ENCODE measurements at places on chromosomes 5 and 9. TPM values are rescaled to one million over a fixed set of nuclear protein-coding genes. Genes with fewer than 3 reads are reported as not detected.

Gene CNTNAP3
- total RNA-seq = 2.7 TPM

GRCh38 chr5:50763351-50763750 is 96.9 kb downstream of the PARP8 start:
- no peak for DNase-seq

DNA sequence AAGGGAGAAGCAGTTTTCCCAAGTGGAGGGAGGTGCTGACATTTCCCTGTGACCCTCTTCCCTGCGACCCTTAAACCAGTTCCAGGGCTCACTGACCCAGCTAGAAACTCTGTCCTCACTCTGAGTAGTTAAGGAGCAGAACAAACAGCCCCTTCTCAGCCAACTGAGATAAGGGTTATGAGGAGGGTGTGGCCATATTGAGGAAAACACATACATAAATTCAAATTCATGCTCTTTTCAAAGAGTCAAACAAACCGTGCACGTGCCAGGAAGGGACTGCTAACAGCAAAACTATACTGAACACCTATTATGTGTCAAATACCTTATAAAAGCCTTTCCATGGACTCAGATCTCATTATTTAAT is 4.9 kb upstream of the AKNA start:
- DNase-seq = no peak

DNA sequence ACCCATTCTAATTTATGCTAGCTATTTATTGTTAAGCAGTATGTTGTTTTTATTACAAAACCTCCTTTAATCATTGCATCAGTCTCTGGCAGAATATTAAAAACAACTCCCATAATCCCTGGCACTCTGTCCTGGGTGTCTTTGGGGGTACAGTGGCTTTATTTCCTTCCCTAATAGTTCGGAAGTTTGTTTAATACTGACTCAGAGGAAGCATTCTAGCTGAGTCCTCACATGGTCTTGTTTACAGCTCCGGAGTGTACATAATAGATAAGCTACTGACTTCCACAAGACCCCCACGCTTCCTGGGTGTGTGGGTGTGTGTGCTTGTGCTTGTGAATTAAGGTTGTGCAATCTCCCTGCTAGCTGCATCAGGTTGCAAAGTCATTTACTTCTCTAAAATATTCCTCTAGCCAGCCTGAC is 149.8 kb upstream of the CDKN2B start:
- peak; percentile 81 for DNase-seq

GRCh38 chr9:88660611-88661010 is 125.6 kb downstream of the NXNL2 start:
- no peak for DNase-seq

DNA sequence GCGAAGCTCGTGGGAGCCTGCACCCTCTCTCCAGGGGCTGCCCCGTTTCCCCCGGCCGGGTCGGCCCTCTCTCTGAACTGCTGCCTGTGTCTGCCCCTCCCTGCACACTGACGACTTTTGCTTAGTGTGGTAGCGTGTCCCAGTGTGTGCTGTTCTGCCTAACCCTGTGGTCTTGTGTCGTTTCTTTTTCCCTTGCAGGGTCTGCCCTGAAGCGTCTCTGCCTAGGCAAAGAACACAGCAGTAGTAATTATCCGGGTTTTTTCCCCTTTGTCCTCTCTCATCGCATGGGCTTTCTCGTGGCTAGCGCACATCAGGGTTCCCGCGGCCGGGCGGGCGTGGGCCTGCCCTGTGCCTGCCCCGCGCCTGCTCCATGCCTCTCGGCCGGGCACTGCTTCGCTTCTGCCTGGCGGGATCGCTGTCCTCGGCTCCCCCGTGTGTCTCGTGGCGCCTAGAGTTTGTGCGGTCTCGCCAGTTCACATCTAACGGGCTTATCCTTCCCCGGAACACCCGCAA is 122.7 kb downstream of the WNK2 start:
- no peak for DNase-seq

Gene HAPLN1
- total RNA-seq = 45.0 TPM

DNA sequence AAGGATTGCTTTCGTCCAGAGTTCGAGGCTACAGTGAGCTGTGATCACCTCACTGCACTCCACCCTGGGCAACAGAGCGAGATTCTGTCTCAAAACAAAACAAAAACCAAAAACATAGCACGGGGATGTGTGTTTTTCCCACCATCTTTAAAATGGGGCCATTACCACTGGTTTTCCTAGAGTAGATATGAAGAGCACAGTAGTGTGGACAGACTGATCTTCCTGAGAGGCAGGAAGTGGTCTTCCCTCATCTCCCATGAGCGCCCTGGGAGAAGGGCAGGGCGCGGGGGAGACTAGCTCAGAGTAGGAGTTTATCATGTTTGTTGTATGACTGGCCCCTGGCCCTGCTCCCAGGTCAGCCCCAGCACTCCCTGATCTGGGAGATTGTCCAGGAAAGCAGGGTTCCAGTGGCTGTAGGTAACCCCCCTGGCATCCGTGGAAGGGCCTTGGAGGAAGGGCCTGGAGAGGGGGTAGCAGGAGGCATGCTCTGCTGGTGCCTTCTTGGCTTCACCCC is 2.3 kb downstream of the SUSD3 start:
- DNase-seq = peak; percentile 43

DNA sequence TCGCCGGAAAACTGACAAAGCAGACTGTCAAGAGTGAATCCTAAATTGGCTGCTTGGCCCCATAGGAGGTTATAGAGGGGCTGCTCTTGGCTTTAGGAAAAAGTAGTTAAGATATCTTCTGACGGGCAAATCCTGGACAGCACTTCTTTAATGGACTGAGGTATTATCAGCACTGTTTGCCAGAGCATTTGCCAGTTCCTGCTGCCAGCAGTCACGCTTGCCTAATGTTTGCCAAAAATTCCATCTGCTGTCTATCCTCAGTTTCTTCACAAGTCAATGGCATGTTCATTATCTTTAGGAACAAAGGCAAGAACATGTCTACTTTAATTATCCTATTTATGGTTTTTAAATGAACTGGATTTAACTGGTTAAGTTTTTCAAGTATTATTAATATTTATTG is 25.8 kb upstream of the SREK1 start:
- DNase-seq = no peak

DNA sequence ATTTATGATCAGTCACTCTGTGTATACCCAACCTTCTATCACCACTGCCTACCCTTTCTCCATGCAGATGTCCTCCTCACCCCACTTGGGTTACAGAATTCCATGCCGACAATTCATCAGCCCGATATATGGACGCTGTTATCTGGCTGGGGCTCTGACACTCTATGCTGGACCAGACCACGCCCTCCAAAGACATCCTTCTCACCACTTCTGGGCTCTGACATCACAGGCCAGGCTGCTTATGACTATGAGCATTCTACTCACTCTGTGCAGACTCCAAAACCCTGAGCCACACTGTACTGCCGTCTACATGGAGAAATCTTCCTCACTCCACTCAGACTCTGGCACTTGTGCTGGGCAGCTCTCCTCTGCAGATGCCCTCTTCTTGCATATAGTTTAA is 7.6 kb upstream of the AK3 start:
- DNase-seq = no peak

Gene ZNF462
- 98.4 TPM for total RNA-seq

Gene PTTG1
- total RNA-seq = 12.7 TPM

DNA sequence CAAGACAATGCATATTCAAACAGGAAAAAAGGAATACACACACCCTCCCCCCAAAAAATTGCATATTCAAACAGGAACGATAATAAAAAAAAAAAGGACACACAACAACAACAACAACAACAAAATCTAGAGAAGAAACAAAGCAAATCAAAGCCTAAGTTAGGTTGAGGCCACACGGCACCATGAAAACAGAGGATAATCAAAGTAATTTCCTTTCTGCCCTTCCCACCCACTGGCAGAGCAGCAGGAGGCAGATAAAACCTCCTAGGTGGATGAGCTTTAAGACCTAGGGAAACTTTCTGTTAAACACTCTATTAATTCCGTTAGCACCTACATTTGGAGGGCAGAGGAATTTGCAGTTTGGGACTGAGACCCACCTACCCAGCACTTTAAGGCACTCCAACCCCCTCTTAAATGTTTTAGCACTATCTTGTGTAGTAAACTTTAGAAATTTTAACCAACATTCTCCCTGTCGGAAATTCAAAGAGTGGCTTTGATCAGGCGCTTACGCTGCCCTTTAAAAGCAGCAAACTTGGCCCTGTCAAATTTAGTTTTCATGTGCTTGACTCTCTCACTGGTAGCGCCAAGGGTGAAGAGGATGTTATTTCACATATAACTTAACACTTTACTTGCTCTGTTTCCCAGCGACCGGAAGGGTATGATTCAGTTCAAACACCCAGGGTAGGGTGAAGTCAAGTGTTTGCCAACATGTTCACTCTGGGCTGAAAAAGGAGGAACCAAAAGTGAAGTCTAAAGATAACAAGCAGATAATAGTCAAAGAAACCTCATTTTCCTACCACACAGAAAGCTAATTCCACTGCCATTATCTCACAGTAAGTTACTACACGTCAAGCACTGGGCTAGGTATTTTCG is 9.2 kb downstream of the ENC1 start:
- peak; percentile 92 for DNase-seq

Gene PCDHGB7
- 22.4 TPM for total RNA-seq

Gene TICAM2
- 6.8 TPM for total RNA-seq

Gene GDF9
- total RNA-seq = 0.34 TPM

- no peak for DNase-seq
These were observed 880.9 kb upstream of the SEMA6A start for GRCh38 chr5:117455236-117456233.

Gene FAM78A
- total RNA-seq = 0.73 TPM

DNA sequence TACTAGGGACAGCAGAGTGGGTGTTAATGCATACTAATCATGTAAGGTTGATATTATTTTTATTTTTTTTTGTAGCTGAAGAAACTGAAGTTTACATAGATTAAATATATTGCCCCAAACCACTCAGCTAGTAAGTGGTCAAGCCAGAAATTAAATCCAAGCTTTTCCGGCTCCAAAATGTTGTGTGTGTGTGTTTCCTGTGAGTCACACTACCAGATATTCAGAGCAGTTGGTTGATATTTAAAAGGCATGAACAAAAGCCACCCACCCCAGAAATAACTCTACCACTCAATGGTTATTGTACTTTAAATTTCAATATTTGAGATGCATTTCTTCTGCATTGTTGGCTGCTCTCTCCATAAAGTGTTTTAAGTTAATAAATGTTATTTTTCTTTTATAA is 29.5 kb downstream of the KCNN2 start:
- peak; percentile 18 for DNase-seq

- DNase-seq = no peak
These were observed 482 bp downstream of the OR13J1 start for GRCh38 chr9:35869621-35870216.

DNA sequence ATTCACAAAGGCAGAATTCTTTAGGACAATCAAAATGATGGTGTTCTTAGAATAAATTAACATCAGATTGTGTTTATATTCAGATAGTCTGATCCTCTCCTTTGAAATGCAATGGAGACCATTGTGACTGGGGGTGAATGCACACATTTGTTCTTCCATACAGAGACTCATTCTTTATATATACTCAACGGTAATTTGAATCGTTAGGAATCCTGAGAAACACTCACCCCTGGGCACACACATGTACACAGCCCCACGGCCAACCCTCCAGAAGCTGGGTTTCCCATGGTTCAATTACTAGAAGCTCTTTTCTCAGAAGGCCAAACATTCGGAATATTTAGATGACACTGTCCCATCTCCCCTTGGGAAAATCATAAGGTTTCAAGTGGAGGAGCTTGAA is 57.5 kb upstream of the EPB41L4B start:
- no peak for DNase-seq

- DNase-seq = peak; percentile 5
These were observed 375.6 kb upstream of the CLINT1 start for GRCh38 chr5:158234323-158235158.

- DNase-seq = no peak
These were observed 230.8 kb upstream of the NR4A3 start for GRCh38 chr9:99590840-99591239.

Gene ADGRV1
- 10.0 TPM for total RNA-seq

Gene TIMD4
- not detected for total RNA-seq

DNA sequence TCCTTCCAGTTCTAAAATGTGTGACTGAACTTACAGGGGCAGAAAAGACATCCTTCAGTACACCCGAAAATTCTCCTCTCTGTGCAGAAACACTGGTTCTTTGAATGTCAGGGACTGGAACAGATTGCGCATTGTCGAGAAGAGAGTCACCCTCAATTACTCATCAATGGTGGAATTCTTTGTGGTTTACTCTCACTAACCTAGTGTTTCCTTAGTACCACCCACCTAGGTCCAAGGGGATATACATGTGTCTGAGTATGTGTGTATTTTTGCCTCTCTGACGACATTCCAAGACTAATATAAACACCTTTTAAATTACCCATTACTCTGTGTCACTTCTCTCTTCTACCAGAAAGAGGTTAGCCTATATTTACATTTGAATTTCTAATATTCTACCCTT is 660.8 kb downstream of the TLE1 start:
- DNase-seq = peak; percentile 99

Gene TPM2
- 2,001 TPM for total RNA-seq

- no peak for DNase-seq
These were observed 5.8 kb upstream of the ZNF622 start for GRCh38 chr5:16471387-16471786.

DNA sequence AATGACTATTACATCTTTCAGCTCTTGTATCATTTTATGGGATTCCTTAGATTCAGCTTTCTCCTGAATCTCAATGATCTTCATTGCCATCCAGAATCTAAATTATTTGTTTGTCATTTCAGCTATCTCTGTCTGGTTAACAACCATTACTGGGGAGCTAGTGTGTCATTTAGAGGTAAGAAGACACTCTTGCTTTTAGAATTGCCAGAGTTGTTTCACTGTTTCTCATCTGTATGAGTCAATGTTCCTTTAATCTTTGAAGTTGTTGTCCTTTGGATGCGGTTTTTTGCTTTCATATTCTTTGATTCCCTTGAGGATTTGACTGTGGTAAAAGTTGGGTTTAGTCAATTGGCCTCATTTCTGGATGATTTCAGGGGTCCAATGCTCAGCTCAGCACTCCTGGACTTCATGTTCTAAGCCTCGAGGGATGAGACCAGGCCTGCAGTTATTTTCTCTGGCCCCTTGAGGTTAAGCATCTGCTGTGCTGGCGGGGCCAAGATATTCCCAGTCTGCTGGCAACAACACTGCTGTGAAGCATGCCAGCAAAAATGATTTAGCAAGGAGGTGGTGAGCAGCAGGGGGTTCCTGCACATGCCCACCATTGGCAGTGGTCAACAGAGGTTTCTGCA is 102.4 kb upstream of the PCSK5 start:
- peak; percentile 16 for DNase-seq

GRCh38 chr9:7239708-7240107 is 481.9 kb downstream of the KDM4C start:
- no peak for DNase-seq
